Cardiac fibroblast (primary cell): ENCODE measurements at places on chromosomes 6 and 20.

DNA sequence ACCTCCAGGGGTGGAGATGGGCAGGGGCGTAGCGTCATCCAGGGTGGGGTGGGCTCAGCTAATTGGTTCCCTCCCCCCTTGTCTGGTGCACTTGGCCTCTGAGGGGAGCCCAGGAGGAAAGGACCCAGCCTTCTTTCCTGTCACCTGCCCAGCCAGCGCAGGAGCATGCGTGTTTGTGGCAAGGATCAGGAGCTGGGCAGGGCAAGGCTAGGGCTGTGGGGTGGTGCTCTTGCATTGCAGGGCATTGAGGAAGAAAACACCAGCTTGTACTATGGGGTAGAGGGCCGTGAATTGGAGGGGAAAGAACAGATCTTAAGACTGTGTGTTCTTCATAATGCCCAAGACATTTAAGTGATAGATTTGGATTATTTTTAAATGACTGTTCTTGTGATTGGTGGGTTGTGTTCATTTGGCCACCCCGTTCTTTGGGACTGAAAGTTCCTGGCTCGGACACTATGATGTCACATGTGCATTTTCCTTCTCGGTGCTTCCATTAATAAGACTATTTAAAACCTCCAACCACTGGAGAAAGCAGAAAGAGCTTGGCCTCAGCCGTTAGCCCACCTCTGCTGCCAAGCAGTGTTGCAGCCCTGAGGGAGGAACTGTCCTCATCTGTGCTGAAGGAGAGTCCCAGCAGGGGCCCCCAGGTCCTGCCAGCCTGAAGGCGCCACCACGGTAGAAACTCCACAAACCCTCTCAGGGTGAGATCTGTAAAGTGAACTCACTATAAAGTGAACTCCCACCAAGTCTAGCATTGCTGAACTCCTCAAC lies 136.2 kb upstream of the INSM1 start:
- DNase-seq, result no peak

GRCh38 chr6:42032366-42032765 lies 18.0 kb upstream of the TAF8 start:
- no peak for DNase-seq

DNA sequence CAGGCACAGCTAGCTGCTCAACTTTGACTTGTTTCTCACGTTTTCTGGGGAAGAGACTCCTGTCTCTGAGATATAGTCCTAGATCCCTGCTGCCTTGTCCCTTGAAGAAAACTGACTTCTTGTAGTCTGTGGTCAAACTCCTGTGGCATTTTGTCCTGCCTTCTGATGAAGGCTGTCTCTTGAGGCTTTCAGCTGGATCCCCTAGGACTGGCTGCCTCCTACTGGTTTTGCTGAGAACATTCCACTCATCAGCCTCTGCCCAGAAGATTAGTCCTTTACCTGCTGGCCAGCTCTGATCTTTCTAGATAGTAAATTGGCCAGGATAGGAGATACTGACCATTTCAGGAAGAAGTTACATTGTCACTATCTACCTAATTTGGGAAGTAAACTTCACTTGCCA lies 71.9 kb upstream of the CNR1 start:
- DNase-seq, result peak; percentile 0

GRCh38 chr6:167491438-167492099 lies 166.7 kb downstream of the TTLL2 start:
- DNase-seq, result no peak

DNA sequence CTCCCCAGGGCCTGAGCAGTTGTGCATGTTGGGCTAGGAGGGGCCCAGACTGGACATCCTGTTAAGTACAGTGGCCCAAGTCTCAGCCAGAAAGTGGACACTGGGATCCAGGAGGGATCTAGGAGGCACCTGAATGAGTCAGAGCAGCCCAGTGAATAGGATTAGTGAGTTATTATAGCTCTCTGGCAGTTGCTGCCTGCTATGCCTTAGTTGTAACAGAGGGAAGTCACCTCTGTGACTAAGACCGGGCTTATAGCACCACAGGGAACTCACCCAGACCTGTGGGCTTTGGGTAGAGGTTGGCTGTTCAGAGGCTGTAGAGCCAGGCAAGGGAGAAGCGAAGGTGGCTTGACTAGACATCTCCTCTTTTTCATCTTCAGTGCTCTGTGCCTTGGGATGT lies 39.0 kb upstream of the AAR2 start:
- DNase-seq, result no peak

- DNase-seq, result no peak
These were observed 50.8 kb downstream of the MC3R start for GRCh38 chr20:56299362-56299761.

DNA sequence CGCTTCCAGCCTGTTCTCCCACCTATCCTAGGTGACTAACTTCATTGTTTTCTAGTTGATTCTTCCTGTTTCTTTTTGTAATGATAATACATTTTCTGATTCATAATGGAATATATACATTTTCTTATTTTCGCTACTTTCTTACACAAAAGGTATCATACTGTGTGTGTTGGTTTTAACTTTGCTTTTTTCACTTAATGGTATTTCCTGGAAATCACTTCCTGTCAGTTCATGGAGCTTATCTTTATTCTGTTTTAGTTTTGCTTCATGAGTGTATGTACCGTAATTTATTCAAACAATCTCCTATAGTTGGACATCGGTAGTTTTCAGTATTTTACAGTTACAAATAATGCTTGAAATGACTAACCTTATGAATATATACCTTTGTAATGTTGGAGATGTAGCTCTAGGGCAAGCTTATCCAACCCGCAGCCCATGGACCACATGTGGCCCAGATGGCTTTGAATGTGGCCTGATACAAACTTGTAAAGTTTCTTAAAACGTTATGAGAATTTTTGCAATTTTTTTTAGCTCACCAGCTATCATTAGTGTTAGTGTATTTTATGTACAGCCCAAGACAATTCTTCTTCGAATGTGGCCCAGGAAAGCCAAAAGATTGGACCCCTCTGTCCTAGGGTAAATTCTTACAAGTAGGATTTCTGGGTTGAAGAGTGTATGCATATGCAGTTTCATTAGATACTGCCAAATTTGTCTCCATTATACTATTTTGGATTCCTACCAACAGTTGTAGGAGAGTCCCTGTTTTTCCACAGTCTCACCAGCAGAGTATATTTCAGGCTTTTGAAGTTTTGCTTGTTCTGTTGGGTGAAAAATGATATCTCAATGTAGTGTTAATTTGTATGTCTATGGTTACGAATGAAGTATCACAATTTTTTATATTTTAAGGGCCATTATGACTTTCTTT lies 16.7 kb downstream of the TRMT11 start:
- DNase-seq, result no peak

- no peak for DNase-seq
These were observed 24.2 kb upstream of the EFHC1 start for GRCh38 chr6:52395969-52396368.

DNA sequence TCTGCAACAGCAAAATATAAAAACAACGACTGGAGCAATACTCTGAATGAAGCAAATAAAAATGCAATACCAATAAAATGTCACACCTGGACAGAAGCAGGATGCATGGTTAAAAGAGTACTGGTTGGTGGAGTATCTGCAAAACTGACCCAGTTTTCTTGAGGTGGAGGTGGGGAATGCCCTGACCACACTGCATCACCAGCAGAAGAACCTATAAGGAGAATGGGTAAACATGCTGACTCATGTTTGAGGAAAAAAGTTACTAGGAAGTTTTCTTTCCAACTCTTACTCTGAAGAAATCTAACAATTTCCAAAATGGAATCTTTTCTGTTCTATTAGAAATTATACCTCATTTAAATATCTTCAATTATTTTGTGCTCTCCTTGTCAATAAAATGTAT lies 43.6 kb downstream of the REPS1 start:
- DNase-seq, result peak; percentile 61

DNA sequence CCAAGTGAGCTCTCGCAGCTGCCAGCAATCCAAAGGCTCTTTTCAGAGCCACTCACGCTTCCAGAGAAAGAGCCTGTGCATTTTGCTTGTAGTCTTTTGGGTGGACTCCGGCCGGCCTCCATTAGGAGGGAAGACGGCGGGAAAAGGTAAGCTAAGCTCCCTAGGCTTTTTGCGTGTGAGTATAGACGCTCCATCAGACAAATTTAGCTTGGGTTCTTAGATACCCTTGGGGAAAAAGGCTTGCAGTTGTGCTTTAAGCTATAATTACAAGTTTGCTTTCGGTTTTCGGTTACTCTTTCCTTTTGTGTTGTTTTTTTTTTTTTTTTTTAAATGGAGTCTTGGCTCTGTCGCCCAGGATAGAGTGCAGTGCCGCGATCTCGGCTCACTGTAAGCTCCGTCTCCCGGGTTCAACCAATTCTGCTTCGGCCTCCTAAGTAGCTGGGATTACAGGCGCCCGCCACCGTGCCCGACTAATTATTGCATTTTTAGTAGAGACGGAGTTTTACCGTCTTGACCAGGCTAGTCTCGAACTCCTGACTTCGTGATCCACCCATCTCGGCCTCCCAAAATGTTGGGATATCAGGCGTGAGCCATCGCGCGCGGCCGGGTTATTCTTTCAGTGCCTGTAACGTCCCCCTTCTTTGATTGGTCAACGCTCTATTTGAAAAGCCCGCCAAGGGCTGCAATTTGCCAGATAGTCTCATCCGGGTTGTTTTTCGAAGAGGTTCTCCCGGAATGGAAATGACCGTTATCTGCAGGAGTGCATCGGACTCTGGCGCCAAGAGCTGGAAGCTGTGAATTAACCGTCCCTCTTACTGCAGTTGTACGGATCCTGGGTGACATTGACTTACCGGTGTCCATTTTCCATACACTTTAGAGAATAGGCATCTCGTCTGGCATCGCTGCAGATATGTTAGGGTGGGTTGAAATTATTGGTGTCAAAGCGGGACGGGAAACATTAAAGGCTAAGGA lies 18.1 kb downstream of the OR2B2 start:
- peak; percentile 97 for DNase-seq

DNA sequence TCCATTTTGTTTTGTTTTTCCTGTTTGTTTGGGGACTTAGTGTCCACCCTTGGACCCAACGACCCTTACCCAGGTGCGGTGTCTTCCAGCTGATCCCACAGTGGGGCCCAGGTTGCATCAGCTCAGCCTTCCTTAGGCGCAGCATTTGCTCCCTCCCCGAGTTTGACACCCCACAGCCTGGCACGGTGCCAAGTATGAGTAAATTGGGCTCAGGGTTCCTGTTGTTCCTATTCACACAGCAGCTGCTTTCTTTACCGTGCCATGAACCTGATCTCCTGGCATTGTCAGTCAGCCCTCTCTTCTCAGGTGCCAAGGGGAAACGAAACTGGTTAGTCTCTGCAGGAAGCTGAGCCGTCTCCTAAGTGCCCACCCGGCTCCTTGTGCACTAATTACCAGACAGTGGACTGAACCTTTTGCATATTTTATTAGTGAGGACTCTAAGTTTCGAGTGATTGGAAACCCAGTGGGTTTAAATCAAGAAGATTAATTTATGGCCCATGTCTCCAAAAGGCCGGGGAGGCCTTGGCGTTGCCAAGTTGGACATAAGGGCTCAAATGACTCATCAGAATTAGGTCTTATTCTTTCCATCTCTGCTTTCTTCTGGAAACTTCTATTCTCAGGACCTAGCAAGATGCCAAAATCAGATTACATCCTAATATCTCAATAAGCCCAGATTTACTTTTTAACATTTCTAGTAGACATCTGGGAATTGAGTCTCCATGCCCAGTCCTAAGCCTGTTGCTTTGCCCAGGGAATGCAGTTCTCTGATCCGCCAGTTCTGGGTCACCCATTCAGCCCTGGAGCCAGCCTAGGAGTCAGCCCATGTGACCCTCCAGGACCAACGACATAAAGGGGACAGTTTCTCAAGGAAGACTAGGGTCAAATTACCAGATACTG lies 68.8 kb downstream of the TSHZ2 start:
- peak; percentile 25 for DNase-seq

- DNase-seq, result no peak
These were observed 19.5 kb downstream of the FERMT1 start for GRCh38 chr20:6103301-6103700.

DNA sequence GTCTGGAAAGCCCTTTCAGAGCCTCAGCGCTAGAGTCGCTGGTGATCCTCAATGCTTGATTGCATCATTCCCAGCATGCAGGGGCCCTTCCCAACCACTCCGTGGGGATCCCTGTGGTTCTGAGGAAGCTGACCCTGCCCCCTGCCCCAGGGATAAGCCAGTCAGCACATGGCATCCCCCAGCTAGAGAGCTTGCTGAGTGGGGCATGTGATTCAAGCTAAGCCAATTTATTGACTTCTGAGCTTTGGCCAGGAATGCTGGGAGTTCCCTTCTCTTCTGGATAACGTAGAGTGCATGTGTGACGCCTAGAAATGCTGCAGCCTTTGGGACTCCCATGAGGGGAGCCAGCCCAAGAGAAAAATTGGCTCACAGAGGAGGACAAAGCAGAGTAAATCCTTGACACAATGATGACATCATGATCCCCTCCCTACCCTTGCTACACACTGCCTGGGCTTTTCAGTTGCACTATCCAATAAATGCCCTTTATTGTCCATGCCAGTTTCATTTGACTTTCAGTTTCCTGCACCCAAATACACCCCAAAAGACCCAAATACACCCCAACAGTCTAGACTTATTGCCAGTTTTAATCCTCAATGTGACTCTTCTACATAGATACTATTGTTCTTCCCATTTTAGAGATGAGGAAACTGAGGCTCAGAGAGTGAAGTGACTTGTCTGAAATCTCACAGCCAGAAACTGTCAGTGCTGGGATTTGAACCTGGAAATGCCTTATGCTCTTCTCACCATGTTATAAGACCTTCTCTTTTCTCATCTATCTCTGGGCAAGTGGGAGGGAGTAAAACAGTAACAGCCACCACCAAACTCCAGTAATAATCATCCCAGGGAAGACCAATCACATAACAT lies 34.3 kb downstream of the KCNB1 start:
- DNase-seq, result peak; percentile 75

- DNase-seq, result no peak
These were observed 132.6 kb downstream of the CEBPB start for GRCh38 chr20:50323209-50323608.

- DNase-seq, result no peak
These were observed 114.6 kb downstream of the DLL1 start for GRCh38 chr6:170176136-170176897.

DNA sequence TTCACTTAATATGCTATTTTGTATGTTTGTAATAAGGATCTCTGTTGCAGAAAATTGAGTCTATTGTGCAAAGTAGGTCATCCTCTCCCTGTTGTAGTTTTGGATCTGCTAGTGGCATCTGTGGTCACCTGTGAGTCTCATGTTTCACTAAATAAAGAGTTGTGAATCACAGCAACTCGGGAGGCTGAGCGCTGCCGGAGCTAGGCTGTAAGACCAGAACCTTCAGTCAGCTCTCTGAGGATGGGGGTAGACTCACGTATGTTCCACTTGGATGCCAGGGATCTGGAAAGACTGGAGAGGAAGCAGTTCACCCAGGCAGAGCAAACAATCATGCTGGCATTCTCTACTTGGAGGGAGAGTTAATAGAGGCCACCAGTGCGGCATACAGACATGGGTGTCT lies 187.3 kb upstream of the FOXA2 start:
- DNase-seq, result no peak
